ENCODE measurements at places on chromosomes 13 and 19.

GRCh38 chr13:84413016-84413415, 530.7 kb upstream of the SLITRK1 start:
- DNase-seq, result no peak

GRCh38 chr19:17766543-17767131, 15.4 kb downstream of the FCHO1 start:
- DNase-seq, result peak; percentile 90

DNA sequence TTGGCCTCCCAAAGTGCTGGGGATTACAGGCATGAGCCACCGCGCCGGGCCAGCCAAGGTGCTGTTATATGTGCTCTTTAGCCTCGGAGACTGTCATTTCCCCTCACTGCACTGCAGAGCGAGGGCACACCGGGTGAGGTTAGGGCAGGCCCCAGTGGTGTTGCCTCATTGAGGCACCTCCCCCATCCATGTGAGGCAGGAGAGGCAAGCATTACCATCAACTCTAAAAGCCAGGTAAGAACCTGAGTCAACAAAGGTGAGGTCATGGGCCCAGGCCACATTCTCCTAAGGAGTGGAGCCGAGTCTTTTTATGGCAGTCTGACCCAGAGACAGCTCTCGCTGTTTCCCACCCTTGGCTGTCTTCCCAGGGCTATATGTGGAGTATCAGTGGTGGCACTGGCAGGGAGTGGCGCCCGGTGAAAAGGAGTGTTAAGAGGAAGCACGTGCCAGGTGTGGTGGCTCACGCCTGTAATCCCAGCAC, 10.9 kb downstream of the B3GNT8 start:
- DNase-seq, result no peak

DNA sequence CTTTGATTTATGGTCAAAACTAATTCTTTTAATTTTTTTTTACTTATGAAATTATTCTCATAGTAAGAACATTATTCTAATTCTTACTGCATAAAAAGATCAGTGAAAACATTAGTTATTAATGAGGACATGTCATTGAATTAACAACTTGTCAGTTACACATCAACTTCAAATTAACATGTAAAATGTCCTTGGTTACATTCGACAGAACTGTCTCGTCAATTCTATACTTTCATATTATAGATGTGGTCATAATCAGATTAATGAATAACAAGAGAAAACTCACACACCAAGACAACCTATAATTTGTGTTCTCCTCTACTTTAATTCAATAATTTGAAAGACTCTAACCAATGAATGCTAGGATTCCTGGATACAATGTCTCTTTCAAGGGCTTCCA, 66.7 kb downstream of the KATNAL1 start:
- no peak for DNase-seq

- no peak for DNase-seq
Measured at GRCh38 chr13:39468306-39468705, 134.7 kb downstream of the LHFPL6 start.
